NCI-H226 (cell line): ENCODE measurements at places on chromosomes 1 and 21.
A peak's percentile ranks its signal among the peaks of the same experiment; 100 is the strongest.

DNA sequence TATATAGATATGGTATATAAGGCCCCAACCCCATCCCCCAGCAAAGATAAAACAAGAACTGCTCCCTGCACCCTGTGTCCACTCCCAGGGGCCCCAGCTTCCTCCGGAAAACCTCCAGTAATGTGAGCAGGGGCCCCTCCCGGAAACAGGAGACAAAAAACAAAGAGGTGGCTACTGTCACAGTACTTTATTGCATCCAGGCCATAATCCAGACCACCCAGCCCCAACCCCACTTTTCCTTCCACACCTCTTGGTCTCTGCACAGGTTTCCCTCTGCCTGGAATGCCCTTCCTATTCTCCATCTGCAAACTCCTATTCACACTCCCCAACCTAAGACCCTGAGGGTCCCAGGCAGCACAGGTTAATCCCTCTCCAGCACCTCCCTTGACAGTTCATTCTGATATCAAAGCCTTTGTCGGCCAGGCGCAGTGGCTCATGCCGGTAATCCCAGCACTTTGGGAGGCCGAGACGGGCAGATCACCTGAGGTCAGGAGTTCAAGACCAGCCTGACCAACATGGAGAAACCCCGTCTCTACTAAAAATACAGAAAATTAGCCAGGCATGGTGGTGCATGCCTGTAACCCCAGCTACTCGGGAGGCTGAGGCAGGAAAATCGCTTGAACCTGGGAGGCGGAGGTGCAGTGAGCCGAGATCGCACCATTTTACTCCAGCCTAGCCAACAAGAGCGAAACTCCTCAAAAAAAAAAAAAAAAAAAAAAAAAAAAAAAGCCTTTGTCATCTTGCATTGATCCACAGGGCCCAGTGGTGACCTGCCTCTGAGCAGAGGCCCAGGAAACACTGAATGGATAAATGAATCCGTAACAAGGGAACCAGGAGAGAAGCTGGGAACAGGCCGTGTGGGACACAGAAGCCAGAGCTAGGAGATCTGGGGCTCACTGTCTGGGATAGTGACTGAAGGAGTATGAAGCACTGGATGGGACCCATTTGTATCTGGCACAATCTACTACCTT lies 2.3 kb upstream of the AUNIP start:
- no peak for DNase-seq

DNA sequence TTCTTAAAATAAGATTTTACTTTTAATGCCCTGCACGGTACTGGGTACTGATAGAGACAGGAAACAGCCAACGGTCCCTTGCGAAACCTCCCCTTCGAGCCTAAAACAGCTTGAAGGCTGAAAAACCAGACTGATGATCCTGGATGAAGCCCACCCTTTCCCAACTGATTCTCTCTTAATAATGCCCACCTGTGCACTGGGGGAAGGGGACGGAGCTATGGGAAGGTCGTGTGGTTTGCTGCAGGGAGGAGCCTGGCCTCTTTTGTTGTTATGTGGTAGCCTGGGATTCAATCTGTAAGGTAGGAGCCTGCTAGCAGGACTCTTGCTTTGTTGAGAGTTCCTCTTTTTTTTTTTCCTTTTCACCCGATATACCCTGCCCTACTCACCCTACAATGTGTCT lies 25.6 kb downstream of the SAMSN1 start:
- DNase-seq: no peak

GRCh38 chr1:34758751-34759150 lies 789 bp upstream of the GJB4 start:
- no peak for DNase-seq

GRCh38 chr1:177824508-177824982 lies 145.3 kb downstream of the SEC16B start:
- DNase-seq: no peak

- no peak for DNase-seq
These were observed 44.9 kb downstream of the GLIS1 start for GRCh38 chr1:53693773-53694717.

DNA sequence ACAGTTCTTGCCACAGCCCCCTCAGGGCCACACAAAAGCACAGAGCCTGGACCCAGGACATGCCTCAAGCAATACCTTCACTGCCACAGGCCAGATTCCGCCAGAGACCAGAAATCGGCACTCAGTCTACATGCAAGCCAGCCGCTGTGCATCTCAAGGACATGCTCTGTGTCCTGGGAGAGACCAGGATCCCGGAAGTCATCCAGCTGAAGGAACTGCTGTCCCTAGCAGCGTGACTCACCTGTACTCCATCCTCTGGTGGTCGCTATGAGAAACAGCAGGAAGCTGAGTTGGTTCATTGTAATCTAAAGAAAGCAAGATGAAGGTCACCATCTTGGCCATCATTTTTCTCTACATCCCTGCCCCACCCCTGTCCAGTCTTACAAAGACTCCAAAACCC lies 401 bp downstream of the ITLN1 start:
- no peak for DNase-seq

DNA sequence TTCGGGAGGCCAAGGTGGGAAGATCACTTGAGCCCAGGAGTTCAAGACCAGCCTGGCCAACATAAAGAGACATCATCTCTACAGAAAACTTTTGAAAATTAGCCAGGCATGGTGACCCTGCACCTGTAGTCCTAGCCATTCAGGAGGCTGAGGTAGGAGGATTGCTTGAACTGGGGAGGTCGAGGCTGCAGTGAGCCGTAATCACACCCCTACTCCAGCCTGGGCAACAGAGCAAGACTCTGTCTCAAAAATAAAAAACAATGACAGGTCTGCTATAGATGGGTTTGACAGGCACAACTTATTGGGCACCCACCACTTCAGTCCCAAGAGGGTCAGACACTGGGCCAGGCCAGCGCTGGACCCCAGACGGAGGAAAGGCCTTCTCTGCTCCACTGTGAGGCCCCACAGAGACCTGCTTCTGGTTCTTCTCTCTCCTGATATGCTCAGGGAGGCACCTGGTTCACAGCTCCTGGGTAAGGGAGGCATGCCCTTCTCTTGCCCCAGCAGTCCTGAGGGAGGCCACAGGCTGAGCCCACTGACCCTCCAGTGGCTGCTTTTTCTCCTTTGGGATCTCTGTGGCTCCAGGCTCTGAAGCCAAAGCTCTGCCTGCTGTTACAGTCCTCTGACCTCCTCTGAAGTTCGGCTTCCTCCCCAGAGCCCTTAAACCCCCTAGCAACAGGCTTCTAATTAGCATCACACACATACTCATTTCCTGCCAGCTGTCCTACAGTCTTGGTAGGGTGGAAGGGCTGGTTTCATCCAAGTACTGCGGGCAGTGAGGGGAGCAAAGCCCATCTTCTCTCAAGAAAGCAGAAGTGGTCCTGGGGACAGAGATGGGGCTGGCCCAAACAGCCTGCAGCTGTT lies 14.4 kb downstream of the S100A16 start:
- no peak for DNase-seq

DNA sequence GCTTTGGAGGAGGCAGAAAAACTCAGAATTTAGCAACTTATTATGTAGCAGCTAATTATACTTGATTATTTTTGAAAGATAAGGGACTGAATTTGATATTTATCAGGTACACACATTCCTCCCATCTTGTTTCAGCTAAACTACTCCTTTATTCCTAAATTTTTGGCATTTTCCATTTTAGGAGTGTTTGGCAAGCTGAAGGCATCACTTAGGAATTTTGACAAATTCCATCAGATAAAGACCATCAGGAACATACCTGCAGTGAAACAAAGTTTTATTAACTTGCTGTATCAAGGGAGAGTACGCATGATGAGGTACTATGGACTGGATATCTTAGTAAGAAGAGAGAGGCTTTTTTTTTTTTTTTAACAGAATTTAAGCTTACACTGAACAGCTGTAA lies 1092.2 kb downstream of the PLA2G4A start:
- DNase-seq: no peak

- DNase-seq: peak; percentile 85
These were observed 3.3 kb upstream of the UTP11 start for GRCh38 chr1:38009088-38009840.

DNA sequence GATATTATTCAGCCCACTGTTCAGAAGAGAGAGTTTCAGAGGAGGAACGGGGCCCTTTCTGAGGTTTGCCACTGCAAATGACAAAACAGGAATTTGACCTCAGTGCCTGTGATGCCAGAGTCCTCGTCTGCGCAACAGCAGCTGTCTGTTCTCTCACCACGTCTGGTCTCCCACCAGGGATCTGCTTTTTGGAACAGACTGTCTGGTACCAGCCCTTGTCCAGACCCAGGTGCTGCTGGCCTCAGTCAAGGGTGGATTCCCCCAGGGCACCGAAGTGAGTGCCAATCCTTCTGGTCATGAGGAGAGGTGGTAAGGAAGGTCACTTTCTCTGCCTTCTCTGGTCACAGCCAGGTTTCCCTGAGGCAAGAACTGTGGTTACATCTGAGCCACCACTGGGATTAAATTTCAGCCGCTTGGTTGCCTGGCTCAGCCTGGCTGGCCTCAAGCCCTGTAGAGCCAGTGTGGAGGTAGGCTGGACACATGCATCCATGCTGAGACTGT lies 2.3 kb upstream of the BCAN start:
- DNase-seq: no peak

- DNase-seq: no peak
These were observed 108.0 kb upstream of the KIF26B start for GRCh38 chr1:245046769-245047168.

DNA sequence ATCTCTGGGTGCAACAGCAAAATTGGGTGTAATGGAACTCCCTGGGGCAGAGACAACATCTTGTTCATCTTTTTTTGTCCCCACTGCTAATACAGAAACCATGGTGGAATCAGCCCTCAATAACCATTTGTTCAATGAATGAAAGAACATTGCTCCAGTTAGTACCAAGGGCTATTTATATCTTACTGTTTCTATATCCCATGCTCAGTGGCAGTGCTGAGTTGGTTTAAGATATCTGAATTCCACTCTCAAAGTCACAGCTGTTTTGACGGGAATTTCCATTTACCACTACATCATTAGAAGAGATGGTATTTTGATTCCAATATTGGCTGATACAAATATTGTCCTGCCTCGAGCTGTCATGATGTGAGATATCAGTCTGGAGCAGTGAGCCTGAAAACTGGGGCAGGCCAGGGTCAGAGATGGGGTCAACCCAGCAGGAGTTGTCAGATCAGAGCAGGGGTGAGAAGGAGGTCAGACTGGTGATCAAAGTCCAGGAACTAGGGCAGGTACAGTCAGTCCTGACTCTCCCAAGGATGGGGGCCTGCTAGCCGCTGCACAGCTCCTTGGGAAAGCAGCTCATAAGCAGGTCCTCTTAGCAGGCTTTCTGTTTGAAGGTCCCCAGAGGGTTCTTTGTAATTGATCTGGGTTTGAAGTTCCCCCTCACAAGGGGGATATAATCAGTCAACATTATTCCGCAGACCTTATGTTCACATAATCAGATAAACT lies 5.8 kb upstream of the PHC2 start:
- DNase-seq: no peak

DNA sequence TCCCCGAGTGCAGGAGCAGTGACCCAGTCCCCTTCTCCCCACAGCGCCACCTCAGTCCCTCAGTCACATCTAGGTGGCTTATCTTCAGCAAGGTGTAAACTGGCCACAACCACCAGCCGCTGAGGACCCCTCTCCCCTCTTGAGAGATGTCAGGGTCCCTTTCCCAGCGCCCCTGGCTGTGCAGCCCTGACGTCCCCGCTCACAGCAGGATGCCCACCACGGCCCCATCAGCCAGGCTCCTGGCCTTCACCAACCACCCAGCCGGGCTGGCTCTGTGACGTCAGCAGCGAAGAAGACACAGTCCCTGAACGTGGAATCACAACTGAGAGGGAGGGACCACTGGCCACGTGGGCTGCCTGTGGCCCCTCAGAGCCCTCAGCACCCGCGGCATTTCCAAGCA lies 249.4 kb downstream of the NPHP4 start:
- DNase-seq: no peak
